Stimulated activated CD8-positive, alpha-beta memory T cell treated with anti-CD3 and anti-CD28 coated beads, Interleukin-12 subunit alpha, Interleukin-12 subunit beta, amount 100 ng/mL, for 1 hour (primary cell): ENCODE measurements at places on chromosomes 1 and 21.

DNA sequence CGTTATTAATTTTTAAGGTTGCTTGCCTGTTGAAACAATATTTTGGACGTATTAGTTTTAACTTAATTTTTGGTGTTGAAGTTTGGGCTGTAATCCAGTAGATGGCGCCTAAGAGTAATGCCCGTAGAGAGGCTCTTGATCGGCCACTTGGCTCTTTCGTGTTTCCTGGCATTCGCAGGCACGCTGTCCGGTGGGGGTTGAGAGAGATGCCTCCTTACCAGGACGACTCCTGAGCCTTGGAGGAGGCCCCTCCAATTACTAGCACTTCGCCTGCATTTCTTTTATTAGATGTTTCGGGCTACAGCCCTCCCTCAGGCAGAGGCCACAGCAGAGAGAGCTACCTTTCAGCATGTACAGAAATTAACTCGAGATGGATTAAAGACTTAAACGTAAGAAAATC lies 12.0 kb downstream of the OR2M4 start:
- no peak for DNase-seq

DNA sequence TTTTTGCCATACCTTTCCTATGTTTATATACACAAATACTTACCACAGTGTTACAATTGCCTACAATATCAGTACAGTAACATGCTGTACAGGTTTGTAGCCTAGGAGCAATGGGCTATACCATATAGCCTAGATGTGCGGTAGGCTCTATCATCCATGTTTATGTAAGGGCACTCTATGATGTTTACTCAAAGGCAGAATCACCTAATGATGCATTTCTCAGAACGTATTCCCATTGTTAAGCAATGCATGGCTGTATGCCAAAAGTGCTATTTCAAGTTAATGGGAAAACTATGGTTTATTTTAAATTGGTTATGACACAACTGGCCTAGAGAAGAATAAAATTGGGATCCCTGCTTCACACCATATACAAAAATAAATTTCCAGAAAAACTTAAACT lies 36.9 kb upstream of the DISP1 start:
- no peak for DNase-seq

GRCh38 chr1:97170300-97170699 lies 448.7 kb downstream of the PTBP2 start:
- no peak for DNase-seq

DNA sequence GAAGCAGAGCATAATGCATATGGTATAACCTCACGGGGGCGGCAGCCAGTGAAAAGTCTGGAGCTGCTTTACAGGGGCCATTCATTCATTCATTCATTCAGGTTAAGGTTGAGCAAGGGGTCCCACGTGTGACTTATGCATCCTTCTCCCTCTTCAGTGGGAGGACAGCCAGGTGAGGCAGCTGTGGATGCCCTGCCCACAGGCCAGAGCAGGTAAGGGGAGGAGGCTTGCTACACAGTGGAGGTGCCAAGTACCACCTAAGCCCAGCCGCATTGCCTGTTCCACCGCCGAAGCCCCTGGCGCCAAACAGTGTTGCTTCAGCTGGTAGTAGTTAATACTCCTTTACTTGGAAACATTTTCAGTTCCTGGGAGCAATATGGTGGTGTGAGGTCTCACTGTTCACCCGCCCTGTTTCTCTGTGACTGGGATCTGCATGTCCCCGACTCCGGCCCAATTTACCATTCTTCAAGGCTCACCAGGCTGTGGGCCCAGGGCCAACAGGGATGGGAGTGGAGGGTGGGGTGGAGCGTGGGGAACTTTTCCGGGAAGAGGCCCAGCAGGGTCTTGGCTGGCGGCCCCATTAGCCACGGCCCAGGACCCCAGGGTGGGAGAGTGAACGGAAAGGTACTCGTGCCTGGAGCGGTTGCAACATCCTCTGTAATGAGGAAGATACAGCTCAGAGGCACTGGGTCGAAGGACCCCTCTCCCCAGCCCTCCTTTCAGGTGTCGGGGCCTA lies 722 bp upstream of the PODN start:
- DNase-seq: no peak

DNA sequence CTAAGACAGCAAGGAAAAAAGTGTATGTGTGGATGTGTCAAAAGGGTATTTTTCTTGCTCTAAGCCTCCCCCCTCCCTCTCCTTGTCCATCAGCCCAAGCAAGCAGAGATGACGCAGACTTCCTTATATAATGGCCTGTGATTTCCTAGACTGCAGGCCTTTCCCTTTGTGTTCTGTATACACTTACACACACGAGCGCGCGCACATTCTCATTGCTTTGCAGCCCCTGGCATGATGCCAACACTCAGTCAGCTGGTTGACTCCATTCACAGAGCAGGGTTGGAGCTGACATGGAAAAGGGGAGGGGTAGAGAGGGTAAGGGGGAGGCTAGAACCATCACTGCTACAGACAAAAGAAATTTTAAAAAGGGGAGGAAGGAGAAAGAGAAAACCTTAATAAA lies 41.8 kb downstream of the GATAD2B start:
- DNase-seq: no peak

- no peak for DNase-seq
Measured at GRCh38 chr1:22983944-22984343, 11.3 kb upstream of the LACTBL1 start.

GRCh38 chr1:43557744-43558245 lies 27.1 kb downstream of the PTPRF start:
- no peak for DNase-seq

GRCh38 chr1:224727351-224728289 lies 111.5 kb downstream of the CNIH3 start:
- DNase-seq: no peak

- DNase-seq: no peak
Measured at GRCh38 chr21:25842925-25843324, 108.2 kb downstream of the GABPA start.

- DNase-seq: no peak
Measured at GRCh38 chr1:211606332-211606913, 27.5 kb upstream of the SLC30A1 start.

DNA sequence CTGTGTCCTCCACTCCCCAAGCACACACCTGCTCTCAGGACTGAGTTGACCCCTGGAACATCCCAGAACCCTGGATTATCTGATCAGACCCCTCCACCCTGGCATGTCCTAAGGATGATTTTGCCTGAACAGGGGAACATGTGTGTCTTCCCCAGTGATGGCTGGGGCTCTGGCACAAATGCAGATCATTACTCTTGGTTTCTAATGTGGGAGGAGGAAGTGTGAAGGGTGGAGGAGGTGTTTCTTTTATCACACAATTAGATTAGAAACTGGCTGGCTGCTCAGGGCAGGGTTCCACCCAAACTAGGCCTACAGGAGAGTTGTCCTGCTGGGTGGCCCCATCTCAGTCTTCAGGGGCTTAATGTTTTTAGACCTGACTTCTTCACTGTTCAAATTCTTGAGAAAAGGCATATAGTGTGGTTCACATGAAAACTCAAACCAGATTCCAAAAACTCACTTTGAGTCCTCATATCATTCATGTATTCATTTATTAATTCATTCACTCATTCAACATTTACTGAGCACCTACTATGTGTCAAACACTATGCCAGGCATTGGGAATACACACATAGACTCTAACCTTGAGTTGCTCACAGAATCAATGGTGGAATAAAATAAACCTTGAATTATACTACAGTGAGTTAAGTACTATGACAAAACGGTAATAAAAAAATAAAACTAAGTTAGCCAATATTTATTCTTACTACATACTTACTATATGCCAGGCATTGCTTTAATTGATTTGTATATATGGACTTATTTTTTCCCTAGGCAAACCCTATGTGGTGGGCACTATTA lies 221.8 kb upstream of the JUN start:
- DNase-seq: no peak

DNA sequence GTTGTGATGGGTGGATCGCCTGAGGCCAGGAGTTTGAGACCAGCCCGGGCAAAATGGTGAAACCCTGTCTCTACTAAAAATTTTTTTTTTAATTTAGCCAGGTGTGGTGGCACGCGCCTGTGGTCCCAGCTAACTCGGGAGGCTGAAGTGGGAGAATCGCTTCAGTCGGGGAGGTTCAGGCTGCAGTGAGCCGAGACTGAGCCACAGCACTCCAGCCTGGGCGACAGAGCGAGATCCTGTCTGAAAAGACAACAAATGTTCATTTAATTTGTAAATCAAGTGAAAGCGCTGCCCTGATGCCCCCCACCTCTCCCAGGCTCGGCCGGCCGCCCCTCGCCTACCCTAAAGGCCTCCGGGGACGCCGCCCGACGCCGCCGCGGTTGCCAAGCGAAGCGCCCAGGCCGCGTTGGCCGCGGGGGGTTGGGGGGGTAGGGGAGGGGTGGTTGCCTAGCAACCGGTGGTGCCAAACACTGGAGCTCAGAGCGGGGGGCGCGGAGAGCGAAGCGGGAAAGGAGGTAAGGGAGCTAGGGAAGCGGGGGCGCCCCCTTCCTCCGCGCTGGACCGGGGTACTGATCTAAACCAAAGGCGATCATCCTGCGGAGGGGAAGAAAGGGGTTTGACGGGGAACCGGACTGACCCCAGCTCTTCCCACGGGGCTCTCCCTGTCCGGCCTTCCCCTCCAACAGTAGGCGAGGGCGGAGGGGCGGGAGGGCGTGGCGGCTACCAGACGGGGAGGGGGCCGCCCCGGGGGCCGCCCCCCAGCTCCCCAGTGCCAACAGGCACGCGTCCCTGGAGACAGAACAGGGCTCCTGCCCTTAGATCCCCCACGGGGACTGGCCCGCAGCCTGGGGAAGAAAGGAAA lies at the start of gene TEKT2:
Gene TEKT2 (plus strand): TSS at position 460 of the 862 bp plus-strand sequence. CDS start 828 bp downstream, outside the sequence.
- DNase-seq: no peak

DNA sequence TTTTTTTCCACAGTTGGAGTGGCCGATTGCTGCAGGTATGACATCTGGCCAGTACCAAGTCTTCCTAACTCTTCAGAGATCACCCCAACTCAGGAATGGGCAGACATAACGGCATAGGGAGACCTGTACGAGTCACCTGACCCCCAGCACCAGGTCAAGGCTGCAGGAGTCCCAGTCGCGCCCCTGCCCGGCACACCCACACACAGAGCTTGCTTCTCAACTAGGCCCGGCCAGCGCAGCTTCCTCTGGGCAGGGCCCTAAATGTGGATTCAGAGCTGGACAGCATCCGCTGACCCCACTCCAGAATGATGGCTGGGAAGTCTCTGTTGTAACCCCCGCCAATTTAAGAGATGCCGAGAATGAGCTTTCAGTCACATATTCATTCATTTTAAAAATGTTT lies 58.8 kb upstream of the CLDN14 start:
- DNase-seq: no peak

- DNase-seq: no peak
Measured at GRCh38 chr1:201706109-201706508, 122.8 kb upstream of the IPO9 start.

GRCh38 chr1:212671342-212672031 lies 28.2 kb downstream of the BATF3 start:
- DNase-seq: no peak

- DNase-seq: no peak
Measured at GRCh38 chr1:44832056-44832705, 10.9 kb downstream of the PTCH2 start.

DNA sequence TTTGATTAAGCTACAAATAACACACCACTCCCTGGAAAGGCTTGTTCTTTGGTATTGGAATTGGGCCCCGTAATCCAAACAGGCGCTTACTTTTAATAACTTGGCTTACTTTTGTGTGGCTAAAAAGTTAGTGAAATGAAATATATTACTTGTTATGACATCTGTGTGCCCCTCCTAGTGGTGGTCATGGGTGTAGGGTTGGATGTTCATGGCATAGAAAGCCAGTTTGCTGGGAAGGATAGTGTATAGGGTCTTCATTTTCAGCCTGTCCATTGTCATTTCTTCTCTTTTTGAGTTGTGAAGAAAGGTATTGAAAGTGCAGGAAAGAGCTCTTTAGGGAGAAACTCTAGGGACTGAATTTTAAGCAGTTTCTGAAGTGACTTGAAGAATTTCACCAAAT lies 5.9 kb downstream of the CDC14A start:
- DNase-seq: no peak

GRCh38 chr1:172185211-172185610 lies 235.3 kb upstream of the C1orf105 start:
- DNase-seq: no peak

DNA sequence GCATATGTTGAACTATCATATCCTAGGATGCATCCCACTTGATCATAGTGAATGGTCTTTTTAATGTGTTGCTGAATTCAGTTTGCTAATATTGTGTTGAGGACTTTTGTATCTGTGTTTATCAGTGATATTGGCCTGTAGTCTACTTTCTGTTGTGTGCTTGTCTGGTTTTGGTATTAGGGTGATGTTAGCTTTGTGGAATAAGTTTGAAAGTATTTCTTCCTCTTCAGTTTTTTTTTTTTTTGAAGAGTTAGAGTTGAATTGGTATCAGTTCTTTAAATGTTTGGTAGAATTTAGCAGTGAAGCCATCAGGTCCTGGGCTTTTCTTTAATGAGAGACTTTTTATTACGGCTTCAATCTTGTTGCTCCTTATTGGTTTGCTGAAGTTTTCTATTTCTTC lies 162.3 kb downstream of the VAV3 start:
- no peak for DNase-seq

GRCh38 chr1:152495066-152495675 lies 15.4 kb upstream of the LCE5A start:
- DNase-seq: no peak

DNA sequence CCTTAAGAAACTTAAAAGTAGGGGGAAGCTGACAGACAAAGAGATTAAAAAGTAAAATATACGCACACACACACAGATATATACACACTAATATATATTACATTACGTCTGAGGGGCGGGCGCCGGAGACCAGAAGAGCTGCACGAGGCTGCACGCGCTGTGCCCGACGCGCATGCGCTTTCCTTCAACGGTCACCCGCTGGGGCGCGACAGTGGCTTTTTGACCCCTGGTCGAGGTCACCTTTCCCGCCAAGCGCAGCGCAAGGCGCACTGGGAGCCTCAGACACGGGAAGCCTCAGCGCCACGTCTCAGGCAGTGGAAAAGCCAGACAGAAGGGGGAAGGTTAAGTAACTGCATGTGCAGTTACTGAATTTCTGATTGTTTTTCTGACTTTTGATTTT lies at the start of gene HORMAD1:
Gene HORMAD1 (minus strand): TSS at position 193 of the 400 bp plus-strand sequence. CDS start 1,390 bp downstream, outside the sequence.
- DNase-seq: no peak

- DNase-seq: no peak
Measured at GRCh38 chr1:41504114-41505035, 19.9 kb upstream of the EDN2 start.

DNA sequence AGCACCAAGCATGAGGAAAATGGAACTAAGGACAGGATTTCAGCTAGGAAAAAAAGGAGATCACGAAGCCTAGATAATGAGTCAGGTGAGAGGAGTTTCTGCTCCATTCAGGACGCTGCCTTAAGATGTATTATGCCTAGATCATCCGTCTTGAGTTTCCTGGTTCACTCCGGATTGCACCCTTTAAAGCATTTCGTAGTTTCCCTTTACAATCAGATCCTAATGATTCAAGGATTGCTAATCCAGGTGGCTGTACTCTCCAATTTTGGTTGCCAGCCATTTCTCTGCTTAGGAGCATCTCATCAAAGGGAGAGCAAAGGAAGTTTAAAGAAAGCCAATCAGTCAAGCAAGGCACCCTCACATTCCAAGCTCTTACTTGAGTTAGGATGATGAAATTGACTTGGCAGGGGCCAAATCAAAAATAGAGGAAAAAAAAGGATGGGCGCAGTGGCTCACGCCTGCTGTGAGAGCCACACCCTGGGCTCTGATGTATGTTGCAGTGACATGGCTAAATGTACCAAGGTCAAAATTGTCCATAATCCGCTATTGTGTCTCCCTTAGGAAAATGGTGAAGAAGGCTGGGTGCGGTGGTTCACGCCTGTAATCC lies 156.9 kb upstream of the SOD1 start:
- DNase-seq: no peak
